Neural crest cell (in vitro differentiated cells): ENCODE measurements at places on chromosomes 5 and 9.

DNA sequence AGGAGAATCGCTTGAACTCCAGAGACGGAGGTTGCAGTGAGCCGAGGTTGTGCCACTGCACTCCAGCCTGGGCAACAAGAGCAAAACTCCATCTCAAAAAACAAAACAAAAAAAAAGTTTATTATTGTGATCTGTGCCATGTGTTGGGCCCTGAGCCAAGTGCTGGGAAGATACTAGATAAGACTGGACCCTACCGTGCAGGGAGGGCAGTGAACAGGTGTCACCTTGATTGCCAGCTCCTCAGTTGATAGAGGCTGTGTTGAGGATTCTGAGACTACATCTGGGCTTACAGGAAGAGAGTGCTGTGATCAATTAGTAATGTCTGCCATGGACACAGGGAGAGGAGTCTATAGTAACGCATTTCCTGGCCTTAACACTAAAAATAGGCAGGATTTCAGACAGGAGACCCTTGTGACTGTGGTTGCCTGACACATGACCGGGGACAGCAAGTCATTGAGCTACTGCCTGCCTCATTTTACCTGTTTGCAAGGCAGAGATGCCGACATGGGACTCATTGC is 201.5 kb downstream of the C9orf50 start:
- DNase-seq, result no peak

GRCh38 chr5:174777111-174777510 is 52.7 kb downstream of the MSX2 start:
- no peak for DNase-seq

- no peak for DNase-seq
Observed at GRCh38 chr5:125190232-125191087, 444.0 kb upstream of the ZNF608 start.

GRCh38 chr5:36073595-36074216 is 7.0 kb upstream of the UGT3A2 start:
- DNase-seq, result no peak

- DNase-seq, result no peak
Observed at GRCh38 chr9:98811051-98811650, 3.7 kb downstream of the GALNT12 start.

DNA sequence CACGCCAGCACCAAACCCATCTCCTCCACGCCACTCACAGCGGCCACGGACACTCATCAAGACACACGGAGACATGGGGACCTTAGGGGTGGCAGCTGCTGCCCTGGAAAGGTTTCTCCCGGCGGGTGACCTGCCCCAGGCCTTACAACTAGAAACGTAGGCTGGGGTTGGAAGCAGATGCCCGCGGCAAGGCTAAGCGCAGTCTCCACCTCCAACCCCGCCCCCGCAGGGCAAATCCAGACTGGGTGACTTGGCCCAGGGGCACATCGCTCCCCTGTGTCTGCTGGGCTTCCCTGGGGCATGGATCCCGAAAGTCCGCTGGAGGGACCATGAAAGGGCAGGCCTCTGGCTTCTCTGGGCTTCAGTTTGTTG is 12.0 kb upstream of the ASS1 start:
- DNase-seq, result no peak

GRCh38 chr5:97400537-97400936 is 217.5 kb upstream of the RIOK2 start:
- DNase-seq, result no peak

GRCh38 chr5:168793841-168794837 is 215.0 kb upstream of the PANK3 start:
- DNase-seq, result no peak

GRCh38 chr9:9099646-9100045 is 1300.1 kb upstream of the DMAC1 start:
- DNase-seq, result no peak

DNA sequence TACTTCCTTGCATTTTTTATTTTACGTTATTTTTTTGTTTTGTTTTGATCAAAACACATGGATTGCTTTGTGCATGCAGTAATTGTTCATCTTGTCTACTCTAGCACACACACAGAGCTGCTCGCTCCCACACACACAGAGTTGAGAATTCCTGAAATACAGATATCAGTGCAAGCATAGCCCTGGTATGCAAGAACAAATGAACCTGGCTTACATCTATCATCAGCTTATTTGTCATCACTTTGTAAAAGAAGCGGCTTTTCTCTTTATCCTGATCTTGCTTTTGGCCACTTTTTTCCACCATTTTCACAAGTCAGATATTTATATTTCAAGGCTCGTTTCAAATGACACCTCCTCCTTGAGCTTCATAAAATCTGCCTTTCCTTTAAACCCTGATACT is 1435.7 kb downstream of the MAT2B start:
- no peak for DNase-seq

DNA sequence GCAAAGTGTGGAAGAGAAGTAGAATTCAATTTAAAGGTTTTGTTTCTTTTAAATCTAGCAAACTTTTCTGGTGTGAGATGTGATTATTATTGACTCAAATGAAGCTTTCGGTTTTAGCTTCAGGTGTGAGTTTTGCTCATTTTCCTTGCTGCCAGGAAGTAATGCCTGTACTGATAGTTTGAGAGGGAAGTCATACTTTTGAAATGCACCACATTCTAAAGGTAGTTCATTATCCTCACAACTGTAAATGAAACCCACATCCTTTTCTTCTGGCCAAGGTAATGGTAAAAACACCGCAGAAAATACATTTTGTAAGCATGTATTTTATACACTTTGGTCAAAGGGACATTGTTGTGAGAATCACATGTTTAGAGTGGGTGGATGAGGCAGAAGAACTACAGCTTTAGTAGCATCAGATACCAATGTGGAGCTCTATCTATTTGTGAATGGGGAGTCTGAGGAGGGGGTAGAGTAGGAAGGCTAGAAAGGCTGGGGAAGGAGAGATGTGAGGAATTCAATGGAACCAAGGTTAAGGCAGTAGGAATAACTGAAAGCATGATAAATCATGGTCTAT is 167.0 kb upstream of the CDKN2B start:
- DNase-seq, result no peak
